ENCODE measurements at places on chromosomes 2 and 18.

DNA sequence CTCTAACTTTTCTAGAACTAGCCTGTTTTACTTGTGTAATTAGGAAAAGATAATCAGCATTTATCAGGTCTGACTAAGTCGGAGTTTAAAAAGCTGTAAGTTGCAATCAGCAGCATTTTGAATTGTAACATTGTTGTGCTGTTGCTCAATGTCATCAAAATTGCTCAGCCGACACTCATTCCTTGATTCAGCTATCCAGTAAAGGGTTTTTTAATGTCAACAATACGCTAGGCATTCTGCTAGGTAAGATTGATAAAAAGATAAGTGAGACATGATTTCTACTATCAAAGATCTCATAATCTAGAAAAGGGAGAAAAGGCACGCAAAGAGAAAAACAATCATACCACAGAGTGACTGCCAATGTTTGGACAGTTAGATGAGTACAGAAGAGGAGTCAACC, 327.1 kb upstream of the CDH2 start:
- DNase-seq: no peak

GRCh38 chr2:187710791-187711521, 156.7 kb upstream of the TFPI start:
- no peak for DNase-seq

- DNase-seq: no peak
Observed at GRCh38 chr2:238841542-238842164, 6.2 kb upstream of the TWIST2 start.

DNA sequence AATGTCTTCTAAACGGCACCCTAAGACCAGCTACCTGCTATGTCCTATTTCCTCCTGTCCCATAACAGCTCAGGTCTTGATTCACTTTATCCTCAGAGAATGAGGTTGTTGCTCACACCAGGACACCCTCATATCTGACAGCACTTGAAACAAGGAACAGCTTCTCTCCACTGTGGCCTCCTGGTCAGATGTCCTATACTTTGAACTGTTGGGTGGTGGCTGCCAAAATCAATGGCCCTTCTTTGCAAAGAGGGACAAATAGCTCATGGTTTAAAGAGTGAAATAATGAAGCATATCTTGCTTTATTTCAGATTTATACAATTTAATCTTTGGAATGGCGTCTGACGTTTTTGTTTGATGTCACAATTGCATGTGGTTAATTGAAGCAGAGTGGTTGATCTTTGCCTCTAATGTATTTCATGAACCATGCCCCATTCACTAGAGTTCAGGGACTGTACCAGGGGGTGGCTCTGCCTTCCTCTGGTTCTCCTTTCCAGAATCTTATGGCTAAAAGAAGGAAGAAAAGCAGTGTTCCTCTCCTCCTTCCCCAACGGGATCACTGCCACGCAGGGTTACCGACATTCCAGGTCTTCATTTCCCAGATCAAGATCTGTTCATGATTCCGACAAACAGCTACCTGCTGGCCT, 24.1 kb upstream of the ZCCHC2 start:
- no peak for DNase-seq

DNA sequence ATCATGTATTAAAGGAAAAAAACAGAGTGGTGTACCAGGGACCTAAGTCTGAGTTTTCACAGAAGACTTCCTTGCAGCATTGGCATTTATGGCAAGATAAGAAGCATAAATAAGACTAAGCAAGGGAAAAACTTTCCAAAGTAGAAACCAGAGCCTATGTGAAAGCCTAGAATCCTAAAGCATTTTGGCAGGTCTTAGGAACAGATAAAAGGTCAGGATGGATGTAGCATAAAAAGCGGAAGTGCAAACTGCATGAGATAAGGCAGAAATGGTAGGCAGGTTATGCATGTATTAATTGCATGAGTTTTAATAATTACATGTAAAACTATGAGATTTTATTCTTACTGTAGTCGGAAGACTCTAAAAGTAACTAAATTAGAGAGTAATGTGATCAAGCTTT, 596.5 kb downstream of the SUCLG1 start:
- no peak for DNase-seq

GRCh38 chr2:105395691-105396090, 3.2 kb downstream of the FHL2 start:
- no peak for DNase-seq

- no peak for DNase-seq
Observed at GRCh38 chr18:48780201-48780912, 170.4 kb downstream of the SMAD7 start.

DNA sequence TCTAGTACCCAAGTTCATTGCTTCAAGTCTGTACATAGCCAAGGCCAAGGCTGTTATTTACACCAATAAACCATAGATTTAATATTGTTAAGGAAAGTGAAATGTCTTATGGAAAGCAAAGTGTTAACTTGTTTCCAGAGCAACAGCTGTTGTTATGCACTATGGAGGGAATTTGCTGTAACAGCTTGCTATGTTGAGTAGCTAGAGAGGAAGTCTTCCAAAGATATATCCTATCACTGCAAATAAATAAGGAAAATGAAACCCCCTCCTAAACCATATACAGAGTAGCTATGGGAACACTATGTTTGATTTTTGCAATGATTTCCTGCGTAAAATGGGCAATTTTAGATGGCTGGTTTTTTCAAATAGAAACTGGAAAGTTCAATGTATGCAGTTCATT, 21.1 kb downstream of the TMEM182 start:
- DNase-seq: no peak

DNA sequence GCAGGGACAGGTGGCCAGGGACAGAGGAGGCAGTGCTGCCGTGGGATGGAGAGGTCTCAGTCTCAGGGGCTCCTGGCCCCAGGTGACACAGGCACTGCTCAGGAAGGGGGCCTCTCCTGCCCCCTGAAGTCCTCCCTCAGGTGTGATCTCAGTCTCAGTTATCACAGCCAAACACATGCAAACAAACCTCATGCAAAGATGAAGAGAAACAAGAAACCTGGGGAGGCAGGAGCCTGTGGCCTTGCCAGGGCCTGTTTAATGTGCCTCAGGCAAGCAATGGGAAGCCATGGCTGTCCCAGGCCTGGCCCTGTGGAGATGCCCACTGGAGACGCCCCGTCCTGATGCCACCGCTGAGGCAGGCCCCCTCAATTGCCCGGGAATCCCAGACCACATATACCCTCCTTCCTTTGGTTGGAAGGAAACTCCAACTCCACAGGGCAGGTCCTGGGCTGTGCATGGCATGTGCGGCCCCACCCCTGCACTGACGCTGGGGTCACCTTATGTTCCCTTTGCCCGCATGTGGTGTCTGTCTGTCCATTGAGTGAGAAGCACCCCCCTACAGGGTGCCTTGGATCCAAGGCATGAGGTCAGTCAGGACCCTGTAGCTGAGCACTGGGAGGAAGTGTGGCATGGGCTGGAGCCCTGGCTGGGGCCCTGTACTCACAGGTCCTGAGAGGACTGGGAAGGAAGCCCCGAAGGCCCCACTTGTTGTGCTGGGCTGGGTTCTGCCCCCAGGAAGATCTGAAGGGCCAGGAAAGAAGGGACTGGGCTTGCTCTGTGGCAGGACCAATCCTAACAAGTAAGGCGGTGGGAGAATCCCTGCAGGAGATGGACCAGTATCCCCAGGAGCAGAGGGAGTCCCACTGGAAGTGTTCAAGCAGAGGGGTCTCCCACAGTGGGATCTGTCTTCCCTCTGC, 68.8 kb upstream of the RAB6C start:
- DNase-seq: no peak

DNA sequence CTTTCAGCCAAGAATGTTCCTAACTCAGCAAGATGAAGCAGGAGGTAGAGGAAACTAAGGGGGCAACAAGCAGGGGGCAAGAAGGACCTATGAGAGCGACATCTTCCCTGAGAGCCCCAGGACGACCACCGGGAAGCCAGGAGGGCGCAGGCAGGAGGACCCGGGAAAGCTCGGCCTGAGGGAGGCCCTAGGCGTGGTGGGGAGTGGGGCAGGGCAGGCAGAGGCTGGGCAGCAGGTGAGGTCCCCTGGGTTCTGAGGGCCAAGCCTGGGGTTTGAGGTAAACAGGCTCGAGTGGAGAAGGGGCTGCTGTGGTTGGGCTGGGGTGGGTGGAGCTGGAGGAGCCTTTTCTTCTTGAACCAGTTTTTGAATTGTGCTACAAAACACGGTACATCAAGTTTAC, 1.3 kb upstream of the ALPI start:
- no peak for DNase-seq

DNA sequence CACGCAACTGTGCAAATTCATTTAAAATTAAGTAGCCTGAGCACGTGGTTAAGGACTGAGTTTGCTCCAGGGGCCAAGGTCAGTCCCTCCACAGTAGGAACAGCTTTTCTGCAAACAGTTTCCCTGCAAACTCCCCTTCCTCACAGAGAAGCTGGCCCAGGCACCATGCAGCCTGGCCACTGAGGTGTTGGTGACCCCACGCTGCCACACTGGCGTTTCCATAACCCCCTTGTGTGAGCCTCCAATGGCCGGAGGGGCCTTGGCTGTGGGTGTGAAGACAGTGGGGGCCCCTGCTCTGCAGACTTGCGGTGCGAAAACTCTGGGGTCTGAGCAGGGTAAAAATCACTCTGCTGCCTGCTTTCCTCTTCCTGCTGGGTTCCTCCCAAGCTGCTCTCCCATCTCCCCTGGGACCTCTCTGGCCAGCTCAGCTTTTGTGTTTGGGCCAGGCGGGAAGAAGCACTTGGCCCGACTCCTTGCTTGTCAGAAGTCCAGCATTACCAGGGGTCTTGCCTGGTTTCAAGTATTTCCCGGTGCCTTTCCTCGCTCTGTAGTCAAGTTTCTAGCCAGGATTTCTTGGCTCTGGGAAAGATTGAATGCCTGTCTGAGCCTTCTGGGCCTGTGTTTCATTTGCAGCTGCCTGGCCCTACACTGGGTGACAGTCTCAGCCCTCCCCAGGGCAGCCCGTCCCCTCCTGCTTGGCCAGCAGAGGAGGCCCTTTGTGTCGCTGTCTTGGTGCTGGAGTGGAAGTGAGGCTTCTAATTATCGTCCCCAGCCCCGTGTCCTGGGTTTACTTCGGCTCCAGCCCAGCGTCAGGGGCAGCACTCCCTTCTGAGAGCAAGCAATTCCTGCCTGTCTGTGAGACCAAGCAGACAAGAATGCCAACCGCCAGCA, 131.4 kb upstream of the SLC1A4 start:
- DNase-seq: peak; percentile 70

GRCh38 chr2:176961775-176962619, 250.6 kb upstream of the HNRNPA3 start:
- DNase-seq: peak; percentile 50

- DNase-seq: no peak
Observed at GRCh38 chr18:51069885-51070284, 39.9 kb downstream of the SMAD4 start.

GRCh38 chr2:162072976-162073887, 783 bp downstream of the DPP4 start:
- no peak for DNase-seq

DNA sequence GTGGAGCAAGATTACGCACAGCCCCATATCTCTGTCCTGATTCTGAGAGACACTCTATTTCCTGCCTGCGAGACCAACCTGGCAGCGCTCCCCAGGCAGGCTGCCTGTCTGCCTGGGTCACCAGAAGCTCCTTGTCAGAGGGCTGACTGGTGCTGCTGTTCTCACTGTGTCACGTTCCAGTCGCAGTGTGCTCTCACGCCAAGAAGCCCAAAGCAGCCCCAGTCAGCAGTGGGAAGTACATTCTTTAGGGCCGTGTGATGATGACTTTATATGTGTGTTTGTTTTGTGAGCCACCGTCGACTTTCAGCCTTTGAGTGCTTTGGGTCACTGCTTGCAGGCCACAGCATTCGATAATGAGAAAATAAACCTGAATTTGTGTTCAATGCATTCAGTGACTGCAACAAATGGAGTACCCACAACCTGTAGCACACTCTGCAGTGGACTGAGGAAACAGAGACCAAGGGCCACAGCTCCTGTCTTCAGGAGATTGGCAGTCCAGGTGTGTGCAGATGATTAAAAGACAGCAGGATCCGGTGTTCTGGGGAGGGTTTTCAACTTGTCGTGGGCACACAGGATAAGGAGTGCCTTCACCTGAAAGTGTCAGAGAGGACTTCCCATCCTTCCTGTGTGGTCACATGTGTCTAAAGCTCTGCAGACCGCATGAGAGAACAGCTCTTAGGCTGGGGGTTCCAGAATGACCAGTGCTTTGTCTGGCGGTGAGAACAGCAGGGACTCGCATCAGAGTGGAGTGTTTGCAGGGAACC, 4.8 kb downstream of the TNFRSF11A start:
- no peak for DNase-seq

- DNase-seq: no peak
Observed at GRCh38 chr18:56433919-56434318, 204.5 kb downstream of the TXNL1 start.

DNA sequence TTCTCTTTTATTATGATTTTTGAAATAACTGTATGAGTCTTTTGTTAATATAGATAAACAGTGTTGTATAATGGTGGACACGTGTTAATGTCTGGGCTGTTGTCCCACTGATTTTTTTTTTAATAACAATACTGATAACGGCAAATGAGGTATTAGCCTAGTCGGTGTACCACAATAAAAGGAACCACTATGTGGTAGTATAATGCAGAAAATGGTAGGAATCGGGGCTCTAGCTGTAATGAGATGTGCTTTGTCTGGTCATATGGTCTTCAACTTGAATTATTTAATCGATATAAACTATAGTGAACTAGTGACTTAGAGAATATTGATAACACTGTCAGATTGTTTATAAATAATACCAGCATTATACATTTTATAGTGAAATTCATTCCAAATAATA, 517.9 kb upstream of the SPHKAP start:
- no peak for DNase-seq

- no peak for DNase-seq
Observed at GRCh38 chr2:46114996-46115395, 182.2 kb upstream of the EPAS1 start.

DNA sequence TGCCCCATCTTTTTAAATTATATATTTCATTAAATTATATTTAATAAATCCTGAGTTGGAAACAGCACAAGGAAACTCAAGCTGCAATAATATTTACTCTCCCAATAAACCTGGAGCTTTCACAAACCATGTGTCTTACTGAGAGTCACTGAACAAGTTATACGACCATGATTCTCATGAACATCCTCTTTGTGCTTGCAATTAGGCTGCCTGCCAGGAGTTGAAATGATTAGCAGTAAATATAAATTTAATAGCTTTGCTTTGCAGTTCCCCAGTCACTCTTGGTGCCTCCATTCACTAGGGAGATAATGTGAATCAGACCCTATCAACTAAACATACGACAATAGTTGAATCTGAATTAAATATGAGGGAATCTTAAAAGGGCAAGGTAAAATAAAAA, 905.1 kb downstream of the NRXN1 start:
- no peak for DNase-seq

DNA sequence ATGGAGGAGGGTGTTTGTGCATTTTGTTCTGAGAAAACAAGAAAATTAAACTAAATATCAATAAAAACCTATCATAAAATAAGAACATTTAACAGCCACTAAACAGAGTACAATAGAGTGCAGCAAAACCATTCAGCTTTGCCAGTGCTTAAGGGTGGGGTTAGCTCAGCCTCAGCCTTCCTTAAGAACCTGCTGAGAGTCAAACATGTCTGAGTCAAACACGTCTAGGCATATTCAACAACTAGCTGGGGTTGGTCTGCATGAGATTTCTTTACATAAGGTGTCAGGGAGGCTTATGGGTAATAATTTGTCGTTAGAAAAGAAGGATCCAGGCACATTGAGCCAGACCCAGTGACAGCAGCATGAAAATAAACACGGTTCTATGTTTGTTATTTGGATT, 298.2 kb downstream of the SP3 start:
- no peak for DNase-seq

- DNase-seq: no peak
Observed at GRCh38 chr2:31561823-31562222, 18.9 kb downstream of the SRD5A2 start.

- peak; percentile 20 for DNase-seq
Observed at GRCh38 chr2:55620123-55620779, 2.8 kb upstream of the PPP4R3B start.

GRCh38 chr2:86634352-86634751, 10.7 kb upstream of the RNF103 start:
- no peak for DNase-seq
